ENCODE measurements at places on chromosomes 6 and 20.

- DNase-seq = no peak
Observed at GRCh38 chr6:147395158-147395557, 113.3 kb upstream of the SAMD5 start.

DNA sequence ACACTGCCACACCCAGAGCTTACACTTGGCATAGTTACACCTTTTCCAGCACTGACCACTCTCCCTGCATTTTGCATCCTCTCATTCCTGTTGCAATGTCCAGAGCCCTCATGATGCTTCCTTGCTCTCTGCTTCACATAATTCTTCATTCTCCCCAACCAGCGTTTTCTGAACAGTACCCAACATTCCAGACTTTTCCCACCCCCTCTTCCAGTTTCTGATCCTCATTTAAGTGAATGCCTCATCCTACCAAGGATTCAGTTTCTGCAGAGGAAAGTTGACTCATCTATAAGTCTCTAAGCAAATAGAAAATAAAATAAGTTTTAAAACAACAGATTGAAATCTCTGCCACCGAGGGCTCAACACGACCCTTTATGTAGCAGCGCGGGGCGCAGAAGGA is 321.3 kb upstream of the TCF21 start:
- no peak for DNase-seq

DNA sequence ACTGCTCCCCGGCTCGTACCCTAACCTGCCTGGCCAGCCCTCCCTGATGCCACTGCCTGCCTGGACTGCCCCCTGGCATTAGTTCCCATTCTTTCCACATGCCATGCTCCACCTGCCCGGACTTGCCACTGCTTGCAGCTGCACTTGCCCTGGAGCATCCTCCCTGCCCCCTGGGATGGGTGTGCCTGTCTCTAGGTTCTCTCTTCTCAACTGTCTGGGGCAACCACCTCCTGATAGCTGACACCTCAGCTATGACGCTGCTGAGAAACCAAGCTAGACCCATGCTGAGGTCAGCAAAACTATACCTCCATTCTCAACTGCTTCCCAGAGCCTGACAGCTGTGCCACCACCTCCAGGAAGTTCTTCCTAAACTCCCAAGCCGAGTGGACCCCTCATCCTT is 72.1 kb downstream of the PERP start:
- no peak for DNase-seq

GRCh38 chr20:54044156-54044555 is 26.2 kb downstream of the BCAS1 start:
- no peak for DNase-seq

DNA sequence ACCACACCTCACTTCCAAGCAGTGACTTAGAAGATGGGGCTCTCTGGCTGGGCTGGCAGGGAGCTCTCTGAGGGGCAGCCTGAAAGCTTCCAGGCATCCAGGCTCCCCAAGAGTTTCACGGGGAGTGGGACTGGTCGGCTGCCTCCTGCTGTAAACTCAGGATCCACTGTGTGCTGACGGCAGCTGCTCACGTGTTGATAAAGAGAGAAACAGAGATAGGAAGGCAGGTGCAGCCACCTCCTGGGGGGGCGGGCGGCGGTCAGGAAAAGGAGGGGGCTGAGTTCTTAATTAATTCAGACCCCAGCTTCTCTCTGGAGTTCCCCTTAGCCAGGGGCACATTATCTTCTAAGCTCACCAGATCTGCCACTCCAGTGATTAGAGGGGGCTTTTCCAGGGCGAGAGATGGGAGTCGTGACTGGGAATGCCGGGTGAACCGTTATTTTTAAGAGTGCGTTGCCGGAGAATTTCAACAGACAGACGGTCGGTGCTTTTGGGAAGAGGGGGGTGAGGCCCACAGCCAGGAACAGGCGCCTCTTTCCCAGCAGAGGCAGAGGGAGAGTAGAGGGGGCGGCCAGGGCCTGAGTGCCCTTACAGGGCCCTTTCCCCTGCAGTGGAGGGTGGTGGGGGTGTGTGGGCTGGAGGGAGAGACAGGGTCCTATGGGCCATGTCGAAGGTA is 70.9 kb downstream of the CD40 start:
- no peak for DNase-seq

DNA sequence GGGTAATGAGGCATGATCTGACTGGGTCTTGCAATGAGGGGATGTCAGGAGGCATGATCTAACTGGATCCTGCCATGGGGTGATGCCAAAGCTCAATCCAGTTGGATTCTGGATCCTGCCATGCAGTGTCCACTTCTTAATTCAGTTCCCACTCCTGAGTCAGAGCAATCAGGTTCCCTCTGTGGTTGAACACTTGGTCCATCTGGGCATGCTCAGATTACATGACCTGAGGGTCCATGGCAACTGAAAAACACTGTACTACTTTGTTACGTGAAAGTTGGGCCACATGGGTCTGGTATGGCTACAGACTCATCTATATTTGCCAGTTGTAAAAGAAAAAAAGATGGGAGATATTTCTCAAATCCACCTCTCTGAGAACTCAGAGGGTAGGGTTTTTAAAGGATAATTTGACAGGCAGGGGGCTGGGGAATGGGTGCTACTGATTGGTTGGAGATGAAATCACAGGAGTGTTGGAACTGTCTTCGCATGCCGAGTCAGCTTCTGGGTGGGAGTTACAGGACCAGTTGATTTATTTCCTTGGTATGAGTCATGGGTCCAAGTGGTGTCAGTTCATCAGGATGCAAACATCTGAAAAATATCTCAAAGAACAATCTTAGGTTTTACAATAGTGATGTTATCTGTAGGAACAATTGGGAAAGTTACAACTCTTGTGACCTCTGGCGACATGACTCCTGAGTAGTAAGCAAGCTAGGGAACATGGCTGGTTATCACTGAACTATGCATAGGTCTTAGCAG is 21.6 kb downstream of the C6orf163 start:
- DNase-seq = no peak

DNA sequence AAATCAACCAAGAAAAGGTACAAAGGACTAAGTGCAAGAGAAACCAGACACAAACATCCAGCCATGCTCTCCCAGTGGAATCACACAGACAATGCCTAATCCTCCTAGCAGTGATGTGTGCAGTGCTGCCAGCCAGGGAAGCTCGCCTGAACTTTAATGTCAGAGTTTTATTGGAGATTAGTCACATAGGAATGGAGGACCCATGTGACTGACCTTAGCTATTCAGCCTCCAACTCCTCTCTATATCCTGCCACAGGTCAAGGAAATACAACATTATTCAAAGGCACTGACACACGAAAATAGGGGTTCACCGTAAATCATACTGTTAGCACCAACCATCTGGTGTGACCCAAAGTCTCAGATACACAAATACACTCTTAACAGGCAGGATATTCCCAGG is 684.6 kb downstream of the DOK5 start:
- no peak for DNase-seq

GRCh38 chr6:128275030-128275429 is 245.4 kb downstream of the PTPRK start:
- DNase-seq = no peak

GRCh38 chr6:6699741-6700367 is 111.3 kb downstream of the LY86 start:
- DNase-seq = no peak

DNA sequence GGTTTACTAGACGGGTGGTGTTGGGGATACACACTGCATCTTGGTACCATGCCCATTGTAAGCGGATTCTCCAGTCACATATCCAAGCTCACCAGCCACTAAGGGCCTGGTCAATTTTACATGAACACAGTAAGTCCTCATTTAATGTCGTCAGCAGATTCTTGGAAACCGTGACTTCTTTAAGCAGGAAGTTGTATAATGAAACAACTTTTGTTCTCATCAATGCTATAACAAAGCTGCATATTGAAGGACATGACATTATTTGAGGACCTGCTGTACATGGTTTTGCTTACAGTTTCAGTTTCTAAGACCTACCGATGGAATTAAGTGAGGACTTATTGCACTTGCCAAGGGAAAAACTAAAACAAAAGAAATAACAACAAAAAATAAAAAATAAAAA is 295.6 kb downstream of the SYNE1 start:
- DNase-seq = no peak

DNA sequence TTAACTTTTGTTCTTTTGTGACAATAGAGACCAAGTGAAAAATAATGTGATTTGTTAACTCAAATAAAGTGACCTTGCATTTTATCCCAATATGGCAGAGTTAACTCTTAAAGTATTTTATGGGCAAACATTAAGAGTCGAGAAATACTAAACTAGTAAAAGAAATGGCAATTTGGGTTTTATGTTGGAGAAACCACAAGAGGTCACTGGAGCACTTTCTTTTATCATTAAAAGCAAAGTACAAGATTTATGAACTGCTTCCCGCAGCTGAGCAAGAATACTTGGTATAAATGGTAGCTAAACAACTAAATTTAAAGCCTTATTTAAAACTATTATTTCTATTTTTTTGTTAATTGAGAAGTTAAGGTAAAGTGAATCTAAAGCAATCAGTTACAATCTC is 33.5 kb upstream of the MCM9 start:
- DNase-seq = no peak

All from hippocampal formation (tissue), 2 donors.